Stimulated activated CD8-positive, alpha-beta memory T cell treated with anti-CD3 and anti-CD28 coated beads, Interleukin-4, amount 100 ng/mL, for 4 hours (primary cell): ENCODE measurements at places on chromosomes 4 and X.

GRCh38 chr4:67451464-67451863, 93.8 kb downstream of the CENPC start:
- DNase-seq = no peak

DNA sequence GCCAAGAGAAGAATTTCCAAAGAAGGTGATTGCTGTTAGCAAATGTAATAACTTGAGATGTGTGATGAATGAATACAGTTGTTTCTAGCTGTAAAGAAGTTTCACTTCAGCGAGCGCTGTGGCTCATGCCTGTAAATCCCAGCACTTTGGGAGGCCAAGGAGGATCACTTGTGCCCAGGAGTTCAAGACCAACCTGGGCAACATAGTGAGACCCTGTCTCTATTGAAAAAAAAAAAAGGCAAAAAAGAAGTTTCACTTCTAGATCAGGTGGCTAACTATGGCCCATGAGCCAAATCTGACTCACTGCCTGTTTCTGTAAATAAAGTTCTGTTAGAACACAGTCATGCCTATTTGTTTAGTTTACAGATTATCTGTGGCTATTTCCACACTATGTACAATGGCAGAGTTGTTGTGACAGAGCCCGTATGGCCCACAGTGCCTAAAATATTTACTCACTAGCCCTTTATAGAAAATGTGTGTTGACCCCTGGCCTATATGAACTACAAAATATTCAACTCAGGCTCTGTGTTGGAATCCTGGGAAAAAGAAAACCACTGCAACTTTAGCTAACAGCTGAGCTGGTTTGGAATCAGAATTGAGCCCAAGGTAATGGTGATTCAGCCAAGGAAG, 54.1 kb upstream of the PRPS1 start:
- DNase-seq = no peak

GRCh38 chrX:40130207-40130606, 32.4 kb upstream of the BCOR start:
- no peak for DNase-seq

DNA sequence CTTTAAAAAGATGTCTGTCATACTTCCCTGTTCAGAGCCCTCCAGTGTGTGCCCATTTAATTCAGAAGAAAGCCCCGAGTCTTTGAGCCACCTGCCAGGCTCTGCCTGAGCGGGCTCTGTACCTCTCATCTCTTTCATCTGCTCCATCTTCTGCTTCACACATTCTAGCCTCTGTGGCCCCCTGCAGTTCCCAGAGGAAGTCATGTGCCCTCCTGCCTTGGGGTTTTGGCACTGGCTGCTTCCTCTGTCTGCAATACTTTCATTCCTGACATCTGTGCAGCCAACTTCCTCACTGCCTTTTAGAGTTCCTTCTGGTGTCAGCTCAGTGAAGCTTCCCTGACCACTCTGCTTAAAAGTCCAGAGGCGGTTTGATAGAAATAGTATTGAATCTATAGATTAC, 6.2 kb upstream of the STK32B start:
- no peak for DNase-seq

- no peak for DNase-seq
Observed at GRCh38 chr4:53608649-53609048, 17.4 kb upstream of the LNX1 start.

- DNase-seq = no peak
Observed at GRCh38 chr4:53654300-53654758, 63.0 kb upstream of the LNX1 start.

DNA sequence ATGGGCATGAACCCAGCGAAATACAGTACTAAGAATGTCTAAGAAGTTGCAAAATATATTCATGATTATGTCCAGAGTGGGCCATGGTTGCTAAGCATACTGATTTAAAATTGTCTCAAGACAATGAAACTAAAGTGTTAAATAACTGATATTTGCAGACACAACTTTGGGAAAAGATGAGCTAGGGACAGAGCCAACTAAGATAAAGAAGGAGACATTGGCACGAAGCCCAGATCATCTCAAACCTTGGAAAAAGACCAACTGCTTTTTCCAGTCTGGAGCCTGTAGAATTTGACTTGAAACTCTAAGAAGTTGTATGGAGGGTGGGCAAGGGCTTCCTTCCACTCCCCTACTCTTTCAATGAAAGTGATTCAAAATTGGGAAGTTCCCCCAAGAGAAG, 108.5 kb upstream of the GLRA2 start:
- no peak for DNase-seq

DNA sequence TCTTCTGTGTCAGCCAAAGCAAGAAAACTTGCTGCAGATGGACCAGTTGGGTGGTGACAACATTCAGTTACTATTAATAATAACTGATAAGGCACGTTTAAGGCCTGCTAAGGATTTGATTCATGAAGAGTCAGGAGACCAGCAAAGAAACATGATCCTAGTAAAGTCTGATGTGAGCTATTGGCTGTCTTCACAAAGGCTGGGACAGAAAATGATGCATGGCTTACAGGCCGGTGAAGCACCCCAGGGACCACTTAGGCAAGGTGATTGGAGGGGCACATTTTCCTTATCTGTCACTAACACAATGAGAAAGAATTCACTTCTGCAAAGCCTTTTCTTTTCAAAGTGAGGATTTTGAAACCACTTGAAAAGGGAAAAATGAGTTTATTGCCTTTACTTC, 65.4 kb upstream of the TRPC3 start:
- DNase-seq = no peak

DNA sequence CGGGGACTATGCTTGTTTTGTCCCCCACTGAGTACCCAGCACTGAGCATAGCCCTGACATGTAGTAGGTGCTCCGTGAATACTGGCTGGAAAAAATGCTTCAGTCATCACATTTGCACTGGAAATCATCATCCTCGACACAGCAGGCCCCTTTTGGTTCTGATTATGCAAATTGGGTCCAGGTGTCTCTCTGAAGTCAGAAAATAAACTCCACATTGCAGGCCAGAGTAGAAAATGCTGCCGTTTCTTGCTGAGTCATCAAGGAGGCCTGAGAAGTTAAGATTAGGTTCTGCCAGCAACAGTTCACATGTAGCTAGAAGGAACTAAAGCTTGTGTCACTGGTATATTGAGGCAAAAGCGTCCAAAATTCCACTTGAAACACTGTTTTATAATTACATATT, 15.0 kb upstream of the STK32B start:
- DNase-seq = no peak

- no peak for DNase-seq
Observed at GRCh38 chr4:139223682-139224317, 46.8 kb upstream of the ELF2 start.

GRCh38 chrX:7242613-7243012, 94.7 kb upstream of the PUDP start:
- DNase-seq = no peak

DNA sequence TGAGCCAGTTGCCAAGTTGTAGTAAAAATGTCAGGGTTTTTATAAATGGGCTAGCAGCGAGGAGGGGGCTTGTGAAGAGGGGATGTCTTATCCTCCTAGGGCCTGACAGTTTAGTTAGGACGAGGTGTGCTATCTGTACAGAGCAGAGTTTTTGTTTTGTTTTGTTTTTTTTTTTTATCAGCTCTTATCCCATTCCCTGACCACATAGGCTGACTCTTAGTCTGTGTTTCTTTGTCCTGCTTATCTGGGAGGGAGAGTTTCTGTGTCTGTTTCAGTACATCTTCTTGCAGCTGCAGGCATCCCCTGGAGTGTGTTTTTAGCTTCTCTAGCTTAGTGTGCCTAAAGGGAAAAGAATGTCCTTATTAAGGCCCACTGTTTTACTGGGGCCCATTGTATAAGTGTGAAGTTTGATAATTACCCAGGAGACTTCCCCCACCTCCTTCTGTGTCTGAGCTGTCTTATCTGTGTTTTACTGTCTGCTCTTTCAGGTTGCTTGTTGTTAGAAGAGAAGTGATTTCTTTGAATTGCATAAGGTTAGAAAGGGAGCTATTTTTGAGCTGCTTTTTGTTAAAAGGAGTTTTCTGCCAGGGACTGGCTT, 32.0 kb downstream of the PAGE2 start:
- no peak for DNase-seq

- DNase-seq = no peak
Observed at GRCh38 chrX:102846544-102847236, 90.4 kb upstream of the RAB40AL start.

GRCh38 chrX:49243166-49243565, 7.9 kb downstream of the CCDC22 start:
- DNase-seq = no peak

DNA sequence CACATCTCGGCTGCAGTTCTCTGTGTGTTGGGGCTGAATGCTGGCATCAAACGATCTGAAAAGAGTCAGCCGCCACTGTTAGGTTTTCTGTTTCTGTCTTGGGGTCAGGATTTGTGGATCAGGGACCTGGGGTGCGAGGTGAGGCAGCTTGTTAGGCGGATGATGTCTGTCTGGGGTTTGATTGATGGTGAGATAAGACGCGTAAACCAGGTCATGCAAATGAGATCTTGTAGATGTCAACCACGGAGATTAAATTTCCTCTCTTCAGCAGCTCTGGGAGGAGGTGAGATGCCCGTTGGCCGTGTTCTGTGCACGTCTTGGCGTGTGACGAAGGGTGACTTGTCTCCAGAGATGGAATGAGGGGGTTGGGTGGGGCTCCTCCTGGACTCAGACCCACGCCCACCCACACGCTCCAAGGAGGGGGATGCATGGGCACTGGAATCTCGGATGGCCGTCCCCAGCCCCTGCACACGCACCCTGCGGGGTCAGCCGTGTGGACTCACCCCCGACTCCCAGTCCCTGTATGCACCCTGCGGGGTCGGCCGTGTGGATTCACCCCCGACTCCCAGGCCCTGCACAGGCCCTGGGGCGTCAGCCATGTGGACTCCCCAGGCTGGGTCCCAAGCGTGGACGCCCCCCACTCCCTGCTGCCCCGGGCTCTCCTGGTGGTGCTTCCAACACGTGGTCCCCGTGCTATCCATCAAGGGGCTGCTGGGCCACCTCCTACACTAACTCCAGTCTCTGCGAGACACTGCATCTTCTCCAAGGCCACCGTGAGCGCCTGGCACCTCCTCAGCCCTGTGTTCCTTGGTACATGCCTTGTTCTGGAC, 16.0 kb upstream of the UVSSA start:
- peak; percentile 42 for DNase-seq

- DNase-seq = no peak
Observed at GRCh38 chr4:152690706-152691651, 11.2 kb upstream of the TMEM154 start.

DNA sequence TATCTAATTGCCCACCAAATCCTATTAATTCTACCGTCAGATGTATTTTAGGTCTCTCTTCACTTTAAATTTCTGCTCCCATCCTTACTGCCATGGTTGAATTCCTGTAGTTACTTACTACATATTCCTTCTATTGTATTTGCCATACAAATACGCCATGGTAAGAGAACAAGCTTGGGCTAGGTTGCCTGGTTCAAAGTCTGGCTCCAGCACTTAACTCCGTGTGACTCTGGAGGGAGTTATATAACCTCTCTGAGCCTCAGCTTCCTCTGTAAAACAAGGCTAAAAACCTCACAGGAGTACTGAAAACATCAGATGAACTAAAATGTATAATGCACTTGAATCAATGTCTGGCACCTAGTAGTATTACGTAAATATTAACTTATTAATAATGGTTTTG, 260.3 kb upstream of the RPS6KA3 start:
- DNase-seq = no peak

- DNase-seq = no peak
Observed at GRCh38 chrX:149490100-149490499, 15.0 kb downstream of the IDS start.

DNA sequence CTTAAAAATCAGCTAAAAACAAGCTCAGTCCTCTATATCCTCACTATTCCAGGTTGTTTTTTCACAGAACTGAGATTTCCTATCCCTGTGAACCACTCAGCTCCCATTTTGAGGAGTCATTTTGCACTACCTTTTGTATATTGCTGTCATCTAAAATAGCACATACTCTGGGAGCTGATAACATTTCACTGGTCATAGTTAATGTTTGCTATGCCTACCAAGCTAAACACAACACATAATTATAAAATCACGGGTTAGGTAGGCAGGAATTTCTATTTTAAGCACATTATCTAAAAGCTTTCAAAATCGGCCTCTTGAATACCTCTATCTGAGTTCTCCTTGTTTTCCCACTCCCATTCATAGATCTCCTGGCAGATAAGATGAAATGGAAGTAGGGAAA, 882.0 kb upstream of the INTU start:
- no peak for DNase-seq

DNA sequence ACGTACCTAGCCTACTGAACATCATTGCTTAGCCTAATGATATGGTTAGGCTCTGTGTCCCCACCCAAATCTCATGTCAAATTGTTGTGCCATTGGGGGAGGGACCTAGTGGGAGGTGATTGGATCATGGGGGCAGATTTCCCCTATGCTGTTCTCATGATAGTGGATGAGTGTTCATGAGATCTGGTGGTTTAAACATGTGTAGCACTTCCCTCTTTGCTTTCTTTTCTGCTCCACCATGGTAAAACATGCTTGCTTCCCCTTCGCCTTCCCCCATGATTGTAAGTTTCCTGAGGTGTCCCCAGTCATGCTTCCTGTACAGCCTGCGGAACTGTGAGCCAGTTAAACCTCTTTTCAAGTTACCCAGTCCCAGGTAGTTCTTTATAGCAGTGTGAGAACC, 102.6 kb downstream of the RAPGEF2 start:
- DNase-seq = no peak

GRCh38 chr4:90544532-90545045, 417.4 kb downstream of the CCSER1 start:
- DNase-seq = no peak

DNA sequence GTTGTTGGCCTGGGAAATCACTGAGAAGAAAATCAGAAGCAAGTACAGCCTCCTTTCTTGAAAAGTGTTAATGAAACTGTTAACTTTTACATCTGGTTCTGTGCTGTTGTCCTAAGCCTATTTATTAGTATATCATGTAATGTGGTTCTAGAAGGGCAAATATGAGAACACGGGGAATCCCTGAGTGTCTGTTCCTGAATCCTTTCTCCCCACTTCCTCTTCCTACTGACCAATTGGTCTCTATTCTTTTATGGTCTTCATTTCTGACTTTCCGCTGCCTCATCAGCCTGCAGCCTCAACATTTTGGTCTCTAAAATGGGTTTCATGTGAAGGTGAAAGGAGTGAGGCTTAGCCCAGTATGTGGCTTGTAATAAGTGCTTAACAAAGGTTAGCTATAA, 159.9 kb upstream of the MAMLD1 start:
- DNase-seq = no peak

DNA sequence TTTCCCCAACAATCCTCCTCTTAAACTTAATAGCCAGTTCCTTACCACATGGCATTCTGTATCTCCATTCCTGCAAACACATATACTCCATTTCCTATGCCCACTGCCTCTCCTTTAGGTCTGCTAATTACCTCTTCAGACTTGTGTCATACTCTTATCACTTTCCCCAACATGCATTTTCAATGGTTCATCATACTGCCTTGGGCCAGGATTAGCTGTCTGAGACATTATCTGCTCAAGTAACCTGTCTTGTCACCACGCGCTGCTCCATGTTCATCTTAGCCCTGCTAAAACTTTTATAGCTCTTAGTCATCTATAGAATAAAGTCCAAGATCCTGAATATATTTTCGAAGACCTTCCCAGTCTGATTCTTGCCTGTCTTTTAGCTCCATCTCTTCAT, 224.1 kb upstream of the GK2 start:
- no peak for DNase-seq

- DNase-seq = no peak
Observed at GRCh38 chr4:56817840-56818491, 3.5 kb downstream of the SPINK2 start.

GRCh38 chrX:154368630-154369448, 5.6 kb downstream of the FLNA start:
- peak; percentile 81 for DNase-seq
